ENCODE measurements at places on chromosomes 16 and 17. TPM values are rescaled to one million over a fixed set of nuclear protein-coding genes. Genes with fewer than 3 reads are reported as not detected.
A peak's percentile ranks its signal among the peaks of the same experiment; 100 is the strongest.

GRCh38 chr16:4392382-4393239, 21.0 kb downstream of the VASN start:
- DNase-seq, result peak; percentile 88

Gene CWC25
- 17.2 TPM for total RNA-seq

DNA sequence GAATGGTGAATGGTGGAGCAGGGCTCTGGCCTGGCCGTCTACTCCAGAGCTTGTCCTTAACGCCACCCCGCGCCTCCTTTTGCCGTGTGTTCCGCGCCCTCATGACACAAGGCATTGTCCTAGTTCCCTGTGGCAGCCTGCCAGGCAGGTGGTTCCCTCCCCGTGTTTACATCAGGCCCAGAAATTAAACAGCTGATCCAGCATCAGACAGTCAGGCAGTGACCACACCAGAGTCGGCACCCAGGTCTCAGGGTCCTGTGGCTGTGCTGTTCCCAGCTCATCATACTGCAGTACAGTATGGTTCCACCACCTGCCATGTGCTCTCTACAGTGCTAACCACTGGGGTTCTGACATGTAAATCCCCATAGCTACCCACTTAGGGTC, 119.7 kb downstream of the RAB11FIP4 start:
- no peak for DNase-seq

Gene CHRNB1
- total RNA-seq, result 11.0 TPM

DNA sequence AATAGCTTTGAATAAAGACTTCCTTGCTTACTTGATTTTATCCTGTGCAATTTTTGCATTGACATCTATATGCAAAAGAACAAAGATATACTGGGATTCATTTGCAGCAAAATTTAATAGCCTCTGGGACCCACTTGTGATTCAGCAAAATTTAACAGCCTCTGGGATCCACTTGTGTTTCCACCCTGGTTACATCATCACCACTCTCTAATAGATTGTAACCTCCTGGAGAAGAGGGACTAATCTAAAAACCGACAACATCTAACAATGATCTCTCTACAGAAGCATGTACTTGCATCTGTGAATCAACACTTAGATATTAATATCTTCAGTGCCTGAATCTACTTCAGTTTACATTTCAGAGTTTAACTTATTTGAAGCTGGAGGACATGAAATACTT, 202.0 kb upstream of the CPHXL start:
- DNase-seq, result no peak

Gene AOC3
- total RNA-seq, result 1.1 TPM

Gene PDILT
- total RNA-seq, result not detected

GRCh38 chr16:67763066-67763465, 43.3 kb downstream of the RANBP10 start:
- DNase-seq, result no peak

DNA sequence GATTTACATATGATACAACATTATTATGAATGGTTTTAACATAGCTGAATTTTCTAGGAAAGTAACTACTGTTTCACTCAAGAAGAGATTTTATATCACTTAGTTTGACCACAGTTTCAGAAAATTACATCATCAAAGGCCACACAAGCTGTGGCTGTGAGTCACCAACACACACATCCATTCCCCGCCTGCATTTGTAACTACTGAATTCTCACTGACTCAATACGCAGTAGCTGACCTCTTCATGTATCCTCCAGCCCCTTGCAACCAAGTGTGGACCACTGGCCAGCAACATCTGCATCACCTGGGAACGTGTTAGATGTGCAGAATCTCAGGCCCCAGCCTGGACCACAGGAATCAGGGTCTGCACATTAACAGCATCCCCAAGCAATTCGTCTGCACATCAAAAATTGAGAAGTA, 197.6 kb downstream of the XYLT1 start:
- no peak for DNase-seq

GRCh38 chr17:81035521-81036196, 708 bp downstream of the BAIAP2 start:
- DNase-seq, result no peak

- no peak for DNase-seq
Observed at GRCh38 chr16:88770461-88771293, 14.3 kb downstream of the PIEZO1 start.

- DNase-seq, result no peak
Observed at GRCh38 chr16:82061861-82062525, 26.9 kb downstream of the HSD17B2 start.

- DNase-seq, result no peak
Observed at GRCh38 chr16:75420987-75421819, 12.1 kb downstream of the CFDP1 start.

Gene SPNS3
- not detected for total RNA-seq

All from osteocyte (in vitro differentiated cells).